Dermis blood vessel endothelial cell (primary cell): ENCODE measurements at places on chromosomes 7 and 10. TPM values are rescaled to one million over a fixed set of nuclear protein-coding genes. Genes with fewer than 3 reads are reported as not detected.

DNA sequence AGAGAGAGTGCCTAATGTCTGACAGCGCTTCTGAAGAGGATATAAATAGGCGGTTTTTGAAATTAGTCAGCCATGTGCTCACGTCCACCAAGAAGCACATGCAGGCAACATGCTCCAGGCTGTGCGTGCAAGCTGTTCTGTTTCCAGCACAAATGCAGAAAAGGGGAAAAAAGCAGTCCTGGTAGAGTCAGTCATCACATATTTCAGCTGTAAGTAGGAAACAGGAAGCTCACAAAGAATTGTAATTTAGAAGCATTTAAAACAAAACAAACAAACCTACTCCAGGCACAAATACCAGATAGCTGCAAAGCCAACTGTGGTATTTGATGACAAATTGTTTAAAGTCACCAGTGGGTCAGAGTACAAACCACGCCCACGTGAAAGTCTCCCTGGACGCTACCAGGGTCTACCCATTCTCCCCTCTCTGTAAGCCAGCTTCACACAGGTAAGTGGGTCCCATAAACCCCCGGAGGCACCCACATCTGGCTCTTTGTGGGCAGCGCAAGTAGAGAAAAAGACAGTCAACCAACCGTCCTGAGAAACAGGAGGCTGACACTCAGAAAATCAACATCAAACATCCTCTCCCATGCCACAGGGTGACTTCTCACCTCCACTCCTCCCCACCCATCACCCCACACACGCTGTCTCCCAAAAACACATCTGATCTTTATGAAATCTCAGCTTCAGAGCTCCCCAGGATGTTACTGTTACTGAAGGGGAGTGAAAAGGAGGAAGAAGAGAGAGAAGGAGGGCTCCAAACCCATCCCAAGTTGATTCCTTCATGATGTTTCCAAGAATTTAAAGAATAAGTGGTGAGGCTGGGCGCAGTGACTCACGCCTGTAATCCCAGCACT is 186.4 kb downstream of the FAM107B start:
- DNase-seq = peak; percentile 90

- DNase-seq = no peak
Measured at GRCh38 chr7:90507692-90508091, 38.3 kb downstream of the PTTG1IP2 start.

DNA sequence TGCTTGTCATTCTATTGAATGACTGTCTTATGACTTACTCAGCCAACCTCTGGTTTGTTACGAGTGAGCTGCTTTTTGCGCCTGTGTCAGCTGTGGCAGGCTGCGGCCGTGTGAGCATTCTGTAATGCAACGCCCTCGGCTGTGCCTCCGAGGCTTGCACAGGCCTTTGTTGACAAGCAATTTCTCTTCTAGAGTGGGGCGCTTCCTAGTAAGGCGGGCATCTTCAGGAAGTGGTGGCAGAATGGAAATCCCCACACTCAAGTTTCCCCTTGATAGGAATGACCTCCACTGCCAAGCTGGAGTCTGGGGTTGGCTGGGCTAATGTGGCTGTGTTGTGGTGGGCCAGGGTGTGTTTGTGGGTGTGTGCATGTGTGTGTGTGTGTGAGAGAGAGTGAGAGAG is 20.2 kb upstream of the TMEM178B start:
- DNase-seq = no peak

DNA sequence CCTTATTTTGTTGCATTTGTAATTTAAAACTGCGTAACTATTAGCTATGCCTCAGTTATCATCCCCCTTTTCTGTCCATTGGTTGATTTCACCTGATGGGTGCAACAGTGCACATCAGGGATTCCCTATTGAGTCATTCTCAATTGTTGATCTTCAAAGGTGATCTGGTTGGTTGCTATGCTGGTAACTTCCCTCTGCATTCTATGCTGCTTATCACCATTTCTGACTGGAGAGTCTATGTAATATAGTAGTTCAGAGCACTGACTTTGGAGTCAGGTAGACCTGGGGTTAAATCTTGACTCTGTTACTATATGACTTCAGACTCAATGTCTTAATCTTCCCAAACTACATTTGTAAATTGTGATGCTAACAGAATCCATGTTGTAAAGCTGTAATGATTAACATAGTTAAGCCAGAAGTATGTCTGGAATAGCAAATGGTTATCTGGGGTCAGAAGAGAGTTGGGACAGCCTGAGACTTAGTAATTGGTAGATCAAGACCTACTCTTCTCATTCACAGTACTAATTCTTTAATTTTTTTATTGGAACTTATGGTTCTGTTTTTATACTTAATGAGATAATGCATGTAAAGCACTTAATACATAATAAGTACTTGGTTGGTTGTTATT is 38.1 kb downstream of the EXOC6 start:
- DNase-seq = no peak

DNA sequence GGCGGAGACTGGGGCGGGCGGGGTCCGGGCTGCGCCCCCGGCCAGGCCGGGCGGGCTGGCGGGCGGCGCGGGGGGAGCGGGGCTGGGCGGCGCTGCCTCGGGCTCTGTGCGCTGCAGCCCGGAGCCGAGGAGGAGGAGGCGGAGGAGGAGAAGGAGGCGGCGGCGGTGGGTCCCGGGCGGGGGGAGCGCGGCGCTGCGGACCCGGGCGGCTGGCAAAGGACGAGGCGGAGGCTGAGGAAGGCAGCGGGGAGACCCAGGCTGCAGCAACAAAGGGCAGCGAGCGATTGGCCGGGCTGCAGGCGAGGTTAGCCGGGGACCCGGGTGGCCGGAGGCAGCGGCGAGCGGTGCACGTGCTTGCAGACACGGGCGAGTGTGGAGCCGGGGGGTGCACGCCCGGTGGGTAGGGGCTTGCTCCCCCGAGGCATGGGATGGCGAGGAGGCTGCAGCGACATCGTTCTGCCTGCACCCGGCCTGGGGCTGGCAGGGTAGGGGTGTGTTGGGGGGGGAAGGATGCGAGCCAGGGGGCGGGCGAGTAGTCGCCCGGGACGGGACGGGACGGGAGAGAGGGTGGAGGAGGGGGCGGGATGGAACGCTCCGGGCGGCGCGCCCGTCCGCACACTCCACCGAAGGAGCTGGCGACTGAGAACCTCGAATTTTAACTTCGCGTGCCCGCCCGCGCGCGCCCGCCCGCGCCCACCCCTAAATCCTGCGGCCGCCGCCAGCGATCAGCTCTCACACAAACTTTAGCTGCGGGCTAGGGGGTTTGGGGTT is 844 bp upstream of the KAT6B start:
- DNase-seq = no peak

DNA sequence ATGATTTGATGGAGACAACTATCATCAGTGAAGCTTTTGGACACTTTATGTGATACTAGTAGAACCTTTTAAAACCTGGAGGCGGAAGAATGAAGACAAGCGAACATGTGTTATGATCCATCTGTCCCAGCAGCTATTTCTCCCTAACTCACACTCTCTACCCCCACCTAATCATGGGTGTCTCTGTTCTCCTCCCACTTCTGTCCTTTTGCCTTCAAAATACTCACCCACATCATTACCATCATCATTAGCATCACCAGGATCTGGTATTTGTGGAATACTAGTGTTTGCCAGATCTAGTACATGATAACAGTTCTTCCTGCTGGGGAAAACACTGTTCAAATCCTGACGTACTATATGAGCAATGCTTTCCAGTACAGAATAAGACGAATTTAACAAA is 287.7 kb downstream of the DOCK4 start:
- no peak for DNase-seq

GRCh38 chr10:83849150-83849549 is 290.2 kb upstream of the GHITM start:
- no peak for DNase-seq

Gene PCLO
- 3.7 and 5.7 TPM in 2 replicates for total RNA-seq

Gene FGFR2
- 0.42 and 1.7 TPM in 2 replicates for total RNA-seq

Gene ABCB4
- 0.14 and 0.34 TPM in 2 replicates for total RNA-seq

Gene TUBAL3
- total RNA-seq = 0.28 and 0.34 TPM in 2 replicates
